Caki2 (cell line): ENCODE measurements at places on chromosomes 12 and 14.
A peak's percentile ranks its signal among the peaks of the same experiment; 100 is the strongest.

DNA sequence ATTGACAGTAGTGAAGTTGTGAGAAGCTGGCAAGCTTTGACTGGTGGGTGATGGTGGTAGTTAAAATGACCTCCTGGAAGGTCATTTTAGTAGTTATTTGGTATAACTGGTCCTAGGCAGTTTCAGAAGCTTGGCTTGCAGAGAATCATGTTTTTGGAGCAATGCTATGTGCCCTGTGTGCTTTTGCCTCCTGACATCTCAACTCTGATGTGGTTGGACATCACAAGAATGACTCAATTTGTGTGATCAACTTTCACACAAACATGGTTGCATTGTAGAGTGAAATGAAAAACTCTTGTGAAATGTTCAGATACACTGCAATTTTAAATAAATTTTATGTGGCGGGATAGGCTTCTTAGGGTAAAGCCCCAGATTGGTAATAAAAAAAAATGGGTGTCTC lies 8.3 kb upstream of the ABCD2 start:
- DNase-seq, result no peak

- DNase-seq, result no peak
Measured at GRCh38 chr12:89593873-89594272, 68.0 kb upstream of the POC1B start.

- no peak for DNase-seq
Measured at GRCh38 chr12:30739020-30739419, 15.7 kb downstream of the CAPRIN2 start.

GRCh38 chr14:93303659-93304058 lies 29.2 kb downstream of the BTBD7 start:
- DNase-seq, result no peak

DNA sequence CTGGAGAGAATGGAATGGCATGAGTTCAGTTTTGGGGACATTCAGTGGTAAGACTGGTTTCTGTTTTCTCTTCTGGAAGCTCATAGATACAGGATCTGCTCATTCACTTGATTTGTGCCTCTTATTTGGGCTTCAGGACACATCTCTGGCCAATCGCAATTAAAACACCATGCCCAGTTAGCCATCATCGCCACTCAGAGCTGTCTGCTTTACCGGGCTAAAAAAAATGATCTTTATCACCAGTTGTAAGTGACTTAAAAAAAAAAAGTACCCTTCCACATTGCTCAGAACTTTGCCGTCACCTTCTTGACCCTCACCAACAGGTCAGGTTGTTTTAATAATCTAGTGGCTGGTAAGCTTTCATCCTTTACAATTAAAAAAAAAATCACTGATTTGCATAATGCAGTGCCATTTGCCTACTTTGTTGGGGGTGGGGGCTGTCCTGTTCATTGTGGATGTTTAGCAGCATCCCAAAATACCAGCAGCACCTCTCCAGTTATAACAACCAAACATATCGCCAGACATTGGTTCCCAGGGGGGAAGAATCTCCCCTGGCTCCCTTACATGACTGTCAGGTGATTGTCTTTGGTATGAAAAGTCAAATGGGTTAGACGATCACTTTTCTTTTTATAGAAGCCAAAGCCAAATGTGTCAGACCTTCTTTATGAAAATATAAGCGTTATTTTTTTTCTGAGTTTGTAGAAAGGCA lies 150.1 kb downstream of the PRKCH start:
- no peak for DNase-seq

DNA sequence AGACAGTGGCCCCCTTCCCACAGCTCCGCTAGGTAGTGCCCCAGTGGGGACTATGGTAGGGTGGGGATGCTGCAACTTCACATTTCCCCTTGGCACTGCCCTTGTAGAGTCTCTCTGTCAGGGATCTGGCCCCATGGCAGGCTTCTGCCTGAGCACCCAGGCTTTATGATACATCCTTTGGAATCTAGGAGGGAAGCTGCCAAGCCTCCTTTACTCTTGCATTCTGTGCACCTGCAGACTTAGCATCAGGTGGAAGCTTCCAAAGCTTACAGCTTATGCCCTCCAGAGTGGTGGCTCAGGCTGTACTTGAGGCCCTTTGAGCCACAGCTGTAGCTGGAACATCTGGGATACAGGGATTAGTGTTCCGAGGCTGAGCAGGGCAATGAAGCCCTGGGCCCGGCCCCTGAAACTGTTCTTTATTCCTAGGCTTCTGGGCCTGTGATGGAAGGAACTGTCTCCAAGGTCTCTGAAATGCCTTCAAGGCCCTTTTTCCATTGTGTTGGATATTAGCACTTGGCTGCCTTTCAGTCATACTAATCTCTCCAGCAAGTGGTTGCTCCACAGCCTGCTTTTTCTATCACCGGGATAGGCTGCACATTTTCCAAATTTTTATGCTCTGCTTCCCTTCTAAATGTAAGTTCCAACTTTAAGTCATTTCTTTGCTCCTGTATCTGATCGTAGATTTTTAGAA lies 22.2 kb upstream of the OR6J1 start:
- no peak for DNase-seq

DNA sequence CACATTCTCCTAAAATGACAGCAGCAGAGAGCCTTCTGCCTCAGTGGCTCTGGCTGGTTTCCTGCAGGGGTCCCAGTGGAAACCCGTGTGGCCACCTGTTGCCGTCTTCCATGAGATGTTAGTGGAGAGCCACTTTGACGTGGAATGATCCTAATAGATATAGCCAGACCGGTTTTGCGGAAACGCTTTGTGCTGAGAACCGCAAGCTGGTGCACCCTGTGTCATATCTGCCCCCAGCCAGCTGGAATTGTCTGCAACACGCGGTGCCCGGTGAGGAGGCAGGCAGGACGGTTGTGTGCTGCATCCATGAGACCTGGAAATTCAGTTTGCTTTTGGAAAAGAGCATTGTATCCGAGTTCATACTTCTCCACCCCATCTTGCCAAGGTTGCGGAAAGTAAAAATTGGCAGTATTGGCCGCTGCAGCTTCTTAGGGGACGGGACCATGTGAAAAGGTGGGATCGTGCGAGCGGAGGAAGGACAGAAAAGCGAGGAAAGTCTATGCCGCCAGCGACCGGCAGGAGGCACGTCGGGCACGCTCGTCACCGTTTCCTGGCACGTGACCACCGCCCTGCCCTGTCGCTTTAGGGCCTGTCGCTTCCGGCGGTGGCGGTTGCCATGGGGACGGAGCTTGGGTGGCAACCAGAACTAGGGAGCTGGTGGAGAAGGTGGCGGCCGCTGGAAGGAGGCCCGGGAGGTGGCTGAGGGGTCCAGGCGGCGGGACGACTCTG lies at the start of gene CFAP251:
TSS of gene CFAP251 (plus strand) at position 643 of the 729 bp plus-strand sequence. CDS start 2,714 bp downstream, outside the sequence.
- peak; percentile 82 for DNase-seq

GRCh38 chr14:65482757-65483438 lies 70.4 kb downstream of the FUT8 start:
- DNase-seq, result peak; percentile 29

DNA sequence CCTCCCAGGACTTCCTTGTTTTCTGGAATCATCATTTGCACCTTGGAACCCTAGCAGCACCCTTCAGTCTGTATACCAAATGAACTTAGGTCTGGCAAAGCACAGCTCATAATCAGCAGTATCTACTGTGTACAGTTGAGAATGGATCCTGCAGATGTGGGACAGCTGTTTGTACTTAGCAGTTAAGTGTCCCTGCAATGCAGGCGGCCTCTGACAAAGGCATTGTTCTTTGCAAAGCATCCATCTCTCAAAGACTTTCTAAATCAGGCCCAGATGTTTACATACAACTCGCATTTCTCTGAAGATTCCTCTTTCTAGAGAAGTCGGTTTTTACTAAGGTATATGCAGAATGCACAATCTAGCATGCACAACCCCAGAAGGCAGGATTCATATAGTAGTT lies 170.5 kb upstream of the RBM19 start:
- DNase-seq, result no peak

DNA sequence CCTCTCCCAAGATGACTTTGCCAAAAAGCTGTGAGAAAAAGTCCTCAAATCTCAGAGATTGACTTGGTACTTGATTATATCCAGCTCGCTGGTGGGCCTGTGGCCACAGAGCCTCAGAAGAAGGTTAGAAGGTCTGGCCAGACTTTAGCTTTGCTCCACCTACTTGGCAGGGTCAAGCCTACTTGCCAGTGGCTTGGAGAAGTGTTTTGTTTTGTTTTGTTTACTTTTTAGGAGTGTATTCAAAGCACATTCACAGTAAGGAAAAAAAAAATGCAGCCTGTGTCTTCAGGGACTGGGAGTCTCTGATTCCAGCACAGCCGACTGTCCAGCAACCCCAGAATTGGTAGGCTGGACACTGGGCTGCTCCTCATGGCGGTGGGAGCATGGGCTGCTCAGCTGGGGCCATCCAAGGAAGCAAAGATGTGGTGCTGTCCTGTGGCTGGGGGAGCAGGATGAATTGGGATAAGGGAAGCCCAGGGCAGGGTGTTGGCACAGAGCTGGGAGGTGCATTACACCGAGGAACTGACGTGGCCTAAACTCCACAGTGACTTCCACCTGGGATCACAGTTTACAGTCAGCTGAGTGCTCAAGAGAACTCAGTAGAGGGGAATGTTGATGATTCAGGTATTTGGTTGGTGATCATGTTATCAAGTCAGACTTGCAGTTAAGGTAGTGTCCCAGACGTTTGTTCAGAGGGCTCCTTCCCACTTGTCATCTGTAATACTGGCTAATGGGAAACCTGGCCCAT lies 73.5 kb downstream of the PPP2R5C start:
- DNase-seq, result no peak

DNA sequence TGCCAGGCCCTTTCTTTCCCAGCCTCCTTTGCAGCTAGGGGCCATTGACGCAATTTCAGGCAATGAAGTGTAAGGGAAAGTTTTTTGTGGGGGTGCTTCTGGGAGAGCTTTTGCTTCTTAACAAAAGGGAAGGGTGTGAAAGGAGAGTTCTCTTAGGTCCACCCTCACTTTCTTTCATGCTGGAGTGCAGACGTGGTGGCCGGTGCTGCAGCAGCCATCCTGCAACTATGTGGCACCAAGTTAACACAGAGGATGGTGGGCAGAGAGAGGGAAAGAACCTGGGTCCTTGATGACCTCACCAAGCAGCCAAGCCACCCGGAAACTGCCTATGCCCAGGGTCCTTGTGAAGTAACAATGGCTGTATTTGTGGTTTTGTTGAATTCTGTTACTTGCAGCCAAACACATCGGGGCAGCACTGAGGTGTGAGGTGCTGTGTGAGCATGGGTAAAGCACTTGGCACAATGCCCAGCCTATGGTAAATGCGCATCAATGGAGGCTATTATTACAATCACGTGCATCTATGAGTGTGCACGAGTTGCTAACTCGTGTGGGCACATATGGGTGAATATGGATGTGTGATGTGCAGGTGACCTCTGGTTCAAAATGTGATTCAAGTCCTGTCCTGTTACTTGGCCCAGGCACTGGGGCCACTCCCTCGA lies 122.6 kb downstream of the CALM1 start:
- no peak for DNase-seq

DNA sequence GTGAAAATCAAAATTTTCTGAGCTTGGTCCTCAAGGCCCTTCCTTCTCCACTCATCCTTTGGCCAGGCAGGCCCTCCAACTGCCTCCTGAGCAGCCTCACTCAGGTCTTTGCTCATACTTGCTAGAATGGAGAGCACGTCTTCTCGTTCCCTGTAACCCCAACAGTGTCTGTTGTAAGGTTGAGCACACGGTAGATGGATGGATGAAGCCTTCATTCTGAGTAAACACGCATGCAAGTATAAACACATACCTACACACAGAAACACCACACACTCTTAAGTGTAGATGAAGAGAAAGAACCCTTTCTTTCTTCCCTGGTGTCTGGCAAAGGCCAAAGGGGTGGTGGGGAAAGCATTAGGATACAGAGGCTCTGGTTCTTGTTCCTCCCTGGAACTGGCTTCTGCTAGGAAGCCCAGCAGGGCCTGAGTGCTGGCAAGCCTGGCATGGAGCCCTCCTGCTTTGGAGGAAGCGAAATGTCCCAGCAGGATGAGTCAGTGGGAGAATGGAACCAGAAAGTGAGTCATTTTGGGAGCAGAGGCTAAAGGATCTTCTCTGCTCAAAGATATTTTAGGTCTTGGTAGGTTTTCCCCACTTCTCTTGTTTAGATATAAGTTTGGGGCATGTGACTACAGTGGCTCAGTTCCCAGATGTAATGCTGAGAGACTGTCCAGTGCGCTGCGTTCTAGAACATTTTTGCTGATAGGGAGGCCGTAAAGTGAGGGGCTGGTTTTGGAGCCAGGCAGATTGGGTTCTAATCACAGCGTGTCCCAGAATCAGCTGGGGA lies 127.4 kb downstream of the CACNA1C start:
- DNase-seq, result peak; percentile 48

DNA sequence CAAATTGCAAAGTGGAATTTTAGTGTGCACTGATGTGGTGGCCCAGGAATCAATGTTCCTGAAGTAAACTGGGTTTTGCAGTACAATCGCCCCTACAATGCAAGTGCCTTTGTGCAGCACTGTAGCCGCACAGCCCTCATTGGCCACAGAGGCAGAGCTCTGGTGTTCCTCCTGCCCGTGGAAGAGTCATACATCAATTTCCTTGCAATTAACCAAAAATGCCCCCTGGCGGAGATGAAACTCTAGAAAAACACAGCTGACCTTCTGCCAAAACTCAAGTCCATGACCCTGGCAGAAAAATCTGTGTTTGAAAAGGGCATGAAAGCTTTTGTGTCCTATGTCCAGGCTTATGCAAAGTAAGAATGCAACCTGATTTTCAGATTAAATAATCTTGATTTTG lies 117.9 kb upstream of the PRB2 start:
- DNase-seq, result no peak

- DNase-seq, result no peak
Measured at GRCh38 chr12:5433845-5434646, 2.1 kb downstream of the NTF3 start.

- DNase-seq, result no peak
Measured at GRCh38 chr12:4216187-4216927, 57.2 kb upstream of the CCND2 start.

- no peak for DNase-seq
Measured at GRCh38 chr12:92478692-92479091, 224.1 kb upstream of the PLEKHG7 start.
